ENCODE measurements at places on chromosomes 16 and 17.
A peak's percentile ranks its signal among the peaks of the same experiment; 100 is the strongest.

GRCh38 chr16:21023509-21024202 lies 123.1 kb downstream of the LYRM1 start:
- no peak for DNase-seq

DNA sequence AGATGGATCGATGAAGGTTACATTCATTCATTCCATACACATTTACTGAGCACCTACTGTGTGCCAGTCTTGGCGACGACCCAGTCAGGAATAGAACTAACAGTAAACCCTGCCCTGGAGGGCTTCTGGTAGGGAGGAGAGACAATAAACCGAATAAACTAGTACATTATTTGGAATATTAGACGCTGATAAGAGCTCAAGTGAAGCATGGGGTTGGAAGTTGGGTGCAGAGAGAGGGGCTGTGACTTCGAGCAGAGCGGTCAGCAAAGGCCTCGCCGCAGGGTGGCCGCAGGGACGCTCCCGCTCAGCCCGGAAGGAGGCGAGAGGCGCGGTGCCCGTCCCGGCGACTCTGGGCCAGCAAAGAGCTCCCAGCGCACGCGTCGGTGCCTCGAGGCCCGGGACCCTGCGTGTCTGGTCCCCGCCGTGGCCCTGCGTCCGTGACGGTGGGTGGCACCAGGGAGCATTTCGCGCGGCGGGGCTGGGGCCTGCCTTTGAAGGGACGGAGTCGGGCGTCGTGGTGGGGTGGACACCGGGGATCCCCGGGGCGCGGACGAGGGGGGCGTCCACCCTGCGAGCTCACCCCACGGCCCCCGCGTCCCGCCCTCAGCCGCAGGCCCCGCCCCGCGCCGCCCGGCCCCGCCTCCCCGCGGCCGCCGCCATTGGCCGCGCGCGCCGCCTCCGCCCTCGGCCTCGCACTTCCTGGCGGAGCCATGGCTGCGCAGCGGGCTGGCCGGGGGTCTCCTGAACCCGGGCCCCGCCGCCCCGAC lies at the start of gene KLHL36:
Gene KLHL36 (plus strand): TSS at position 684 of the 767 bp plus-strand sequence. CDS start 2,357 bp downstream, outside the sequence.
- DNase-seq = peak; percentile 69

GRCh38 chr16:89453501-89454321 lies 36.6 kb downstream of the ANKRD11 start:
- DNase-seq = no peak

DNA sequence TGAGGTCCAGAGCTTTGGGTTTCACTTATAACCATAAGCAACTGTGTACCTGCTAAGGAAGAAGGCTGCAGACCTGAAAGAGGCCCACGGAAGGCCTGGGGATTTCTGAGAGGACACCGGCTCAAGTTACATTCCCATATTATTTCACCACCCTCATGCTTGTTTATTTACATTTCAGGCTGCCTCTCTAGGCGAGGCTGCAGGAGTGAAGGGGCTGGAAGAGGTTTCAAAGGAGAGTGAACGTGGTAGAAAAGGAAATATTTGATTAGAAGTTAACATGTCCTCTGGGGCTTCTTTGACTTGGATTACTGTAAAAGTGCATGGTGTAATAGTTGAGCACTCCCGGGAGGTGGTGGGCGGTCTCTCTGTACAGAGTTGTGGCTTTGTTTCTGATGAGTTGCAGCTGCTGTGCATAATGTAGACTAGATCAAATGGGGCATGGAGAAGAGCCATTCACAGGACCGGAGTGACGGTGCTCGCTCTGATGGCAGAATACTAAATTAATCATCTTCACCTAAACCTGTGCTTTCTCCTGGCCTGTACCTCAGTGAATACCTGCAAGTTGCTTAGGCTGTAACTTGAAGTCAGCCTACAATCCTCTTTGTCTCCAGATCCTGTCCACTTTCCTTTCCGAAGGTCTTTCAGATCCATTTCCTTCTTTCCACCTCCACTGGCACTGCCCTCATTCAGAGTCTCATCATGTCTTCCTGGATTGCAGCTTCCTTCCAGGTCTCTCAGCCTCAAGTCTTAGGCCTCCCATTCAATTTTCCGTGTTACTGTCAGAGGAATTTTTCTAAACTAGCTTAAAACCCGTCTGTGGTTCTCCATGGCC lies 1.9 kb upstream of the CPD start:
- no peak for DNase-seq

GRCh38 chr16:1002399-1003166 lies 21.0 kb downstream of the SOX8 start:
- DNase-seq = no peak

- no peak for DNase-seq
Observed at GRCh38 chr16:57297856-57298255, 13.4 kb upstream of the PLLP start.

DNA sequence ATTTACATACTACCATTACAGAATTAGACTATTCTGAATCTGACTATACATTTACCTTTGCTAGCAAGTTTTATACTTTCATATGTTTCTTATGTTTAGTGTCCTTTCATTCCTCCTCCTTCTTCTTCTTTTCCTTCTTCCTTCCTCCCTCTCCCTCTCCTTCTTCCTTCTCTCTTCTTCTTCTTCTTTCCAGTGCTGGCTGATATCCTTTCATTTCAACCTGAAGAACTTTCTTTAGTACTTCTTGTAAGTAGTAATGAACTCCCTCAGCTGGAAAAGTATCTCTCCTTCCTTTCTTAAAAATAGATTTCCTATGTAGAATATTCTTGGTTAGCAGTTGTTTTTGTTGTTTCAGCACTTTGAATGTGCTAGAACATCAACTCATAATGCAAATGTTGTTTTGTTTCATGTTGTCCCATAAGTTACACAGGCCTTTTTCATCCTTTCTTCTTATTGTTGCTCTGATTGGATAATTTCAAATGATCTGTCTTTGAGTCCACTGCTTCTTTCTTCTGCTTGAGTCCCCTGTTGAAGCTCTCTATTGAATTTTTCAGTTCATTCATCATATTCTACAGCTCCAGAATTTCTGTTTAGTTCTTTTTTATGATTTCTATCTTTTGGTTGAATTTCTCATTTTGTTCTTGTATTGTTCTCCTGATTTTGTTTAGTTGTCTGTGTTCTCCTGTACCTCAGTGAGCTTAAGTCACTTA lies 15.1 kb upstream of the TBX4 start:
- no peak for DNase-seq

DNA sequence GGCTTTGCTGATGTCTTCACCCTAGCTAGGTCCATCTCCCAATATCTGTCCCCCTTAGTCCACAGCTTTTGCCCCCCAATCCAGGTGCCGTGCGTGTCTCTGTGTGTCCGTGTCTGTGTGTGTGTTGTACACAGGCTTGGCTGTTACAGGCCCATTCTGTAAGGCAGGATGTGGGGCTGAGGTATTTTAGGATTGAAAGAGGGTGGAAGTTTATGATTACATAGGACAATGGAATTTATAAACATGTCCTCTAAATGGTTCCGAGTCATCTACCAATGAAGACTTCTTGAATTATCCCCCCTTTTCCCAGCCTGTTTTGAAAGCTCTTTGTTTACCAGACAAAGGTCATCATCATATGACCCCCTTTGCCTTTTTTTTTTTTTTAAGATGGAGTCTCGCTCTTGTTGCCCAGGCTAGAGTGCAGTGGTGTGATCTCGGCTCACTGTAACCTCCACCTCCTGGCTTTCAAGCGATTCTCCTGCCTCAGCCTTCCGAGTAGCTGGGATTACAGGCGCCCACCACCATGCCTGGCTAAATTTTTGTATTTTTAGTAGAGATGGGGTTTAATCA lies 21.9 kb downstream of the ACE start:
- no peak for DNase-seq

GRCh38 chr16:918741-919657 lies 51.8 kb downstream of the LMF1 start:
- DNase-seq = no peak

Measured in H1 (cell line).